ENCODE measurements at places on chromosomes 7 and 10.

DNA sequence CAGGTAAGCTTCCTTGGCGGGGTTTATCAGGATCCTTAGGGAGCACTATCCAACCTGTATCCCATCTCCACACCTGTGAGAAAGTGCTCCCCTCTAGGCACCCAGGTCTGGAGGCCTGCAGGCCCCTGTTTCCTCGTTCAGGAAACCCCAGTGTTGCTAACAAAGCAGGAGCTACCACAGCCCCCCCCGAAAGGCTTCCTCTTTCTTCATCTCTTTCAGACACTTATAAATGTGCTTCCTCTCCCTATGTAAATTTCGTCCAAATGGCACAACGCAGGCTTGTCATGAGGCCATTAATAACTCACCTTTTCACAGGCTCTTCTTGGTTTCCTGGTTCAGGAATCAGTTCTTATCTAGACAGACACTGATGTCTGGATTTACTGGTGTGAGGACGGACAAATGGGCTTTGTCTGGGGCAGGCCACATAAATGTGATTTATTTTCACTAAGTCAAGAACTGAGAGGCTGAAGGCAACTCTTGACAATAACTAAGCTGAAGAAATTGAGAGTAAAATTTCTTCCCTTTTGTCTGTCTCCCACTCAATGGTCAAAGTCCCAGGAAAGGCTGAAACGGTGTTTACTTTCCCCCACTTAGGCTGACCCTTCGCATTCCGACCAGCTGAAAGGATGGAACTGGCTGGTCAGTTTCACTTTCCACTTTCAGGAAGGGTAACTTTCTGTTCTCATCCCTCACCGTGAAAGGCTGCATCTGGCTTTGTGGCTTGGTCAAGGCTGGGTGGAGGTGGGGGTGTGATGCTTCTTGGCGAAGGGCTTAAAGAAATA is 46.8 kb downstream of the PIK3AP1 start:
- peak; percentile 36 for DNase-seq

GRCh38 chr7:347644-348479 is 57.9 kb downstream of the FOXL3 start:
- no peak for DNase-seq

GRCh38 chr7:100692578-100692961 is 1.5 kb downstream of the GIGYF1 start:
- no peak for DNase-seq

- DNase-seq = no peak
Observed at GRCh38 chr10:108904163-108904838, 1019.0 kb downstream of the XPNPEP1 start.

- DNase-seq = no peak
Observed at GRCh38 chr7:36260481-36260880, 107.4 kb downstream of the EEPD1 start.

- DNase-seq = no peak
Observed at GRCh38 chr10:23884670-23885069, 324.3 kb upstream of the KIAA1217 start.

- no peak for DNase-seq
Observed at GRCh38 chr10:48336978-48337599, 30.6 kb downstream of the MAPK8 start.

DNA sequence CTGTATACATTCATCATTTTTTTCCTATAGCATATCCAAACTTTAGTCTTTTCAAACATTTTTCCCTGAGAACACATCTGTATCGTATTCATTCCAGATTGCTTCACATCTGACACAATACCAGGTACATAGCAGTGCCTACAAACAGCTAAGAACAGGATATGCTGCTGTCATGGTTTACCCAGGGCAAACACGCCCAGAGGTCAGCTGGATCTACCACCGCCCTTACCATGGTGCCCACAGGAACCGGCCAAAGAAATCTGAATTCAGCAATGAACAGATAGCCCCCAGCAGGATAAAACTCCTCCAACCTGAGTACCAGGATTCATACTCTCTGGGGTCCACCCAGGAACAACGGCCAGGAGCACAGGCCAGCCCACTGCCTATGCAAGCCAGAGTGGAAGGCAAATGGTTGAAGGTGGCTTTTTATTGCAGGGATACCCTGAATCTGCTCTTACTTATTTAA is 43.0 kb downstream of the TNS3 start:
- no peak for DNase-seq

DNA sequence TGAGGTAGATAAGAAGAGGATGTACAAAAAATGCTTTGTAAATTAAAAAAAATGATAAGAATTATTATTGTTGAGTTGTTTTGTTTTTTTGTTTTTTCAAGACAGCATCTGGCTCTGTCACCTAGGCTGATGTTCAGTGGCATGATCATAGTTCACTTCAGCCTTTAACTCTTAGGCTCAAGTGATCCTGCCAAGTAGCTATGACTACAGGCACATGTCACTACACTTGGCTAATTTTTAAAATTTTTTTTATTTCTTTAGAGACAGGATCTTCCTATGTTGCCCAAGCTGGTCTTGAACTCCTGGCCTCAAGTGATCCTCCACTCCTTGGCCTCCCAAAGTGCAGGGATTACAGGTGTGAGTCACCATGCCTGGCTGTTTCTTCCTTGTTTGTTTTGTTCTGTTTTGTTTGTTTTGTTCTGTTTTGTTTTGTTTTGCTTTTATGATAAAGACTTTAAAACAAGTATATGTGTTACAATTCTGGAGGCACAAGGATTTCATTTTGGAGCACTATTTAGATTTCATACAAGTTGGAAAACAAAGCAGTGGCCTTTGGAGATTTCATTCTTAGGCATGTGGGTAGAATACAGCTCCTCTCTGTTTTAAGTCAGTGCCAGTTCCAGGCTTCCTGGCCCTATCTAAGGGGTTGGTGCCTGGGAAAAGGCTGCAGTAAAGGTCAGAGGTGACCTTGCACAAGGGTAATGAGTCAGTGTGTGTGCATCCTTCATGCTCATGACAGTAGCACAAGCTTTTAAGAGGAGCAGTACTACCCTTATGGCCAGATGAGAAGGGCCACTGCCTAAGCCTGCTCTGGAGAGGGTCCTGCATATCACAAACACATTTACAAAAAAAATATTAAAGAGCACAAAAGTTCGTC is 17.9 kb downstream of the FGFBP3 start:
- no peak for DNase-seq

GRCh38 chr7:76315364-76315763 is 12.9 kb downstream of the HSPB1 start:
- DNase-seq = no peak

GRCh38 chr7:128060018-128060417 is 28.8 kb upstream of the LRRC4 start:
- DNase-seq = peak; percentile 8

- DNase-seq = no peak
Observed at GRCh38 chr10:51340845-51341610, 266.7 kb downstream of the PRKG1 start.

DNA sequence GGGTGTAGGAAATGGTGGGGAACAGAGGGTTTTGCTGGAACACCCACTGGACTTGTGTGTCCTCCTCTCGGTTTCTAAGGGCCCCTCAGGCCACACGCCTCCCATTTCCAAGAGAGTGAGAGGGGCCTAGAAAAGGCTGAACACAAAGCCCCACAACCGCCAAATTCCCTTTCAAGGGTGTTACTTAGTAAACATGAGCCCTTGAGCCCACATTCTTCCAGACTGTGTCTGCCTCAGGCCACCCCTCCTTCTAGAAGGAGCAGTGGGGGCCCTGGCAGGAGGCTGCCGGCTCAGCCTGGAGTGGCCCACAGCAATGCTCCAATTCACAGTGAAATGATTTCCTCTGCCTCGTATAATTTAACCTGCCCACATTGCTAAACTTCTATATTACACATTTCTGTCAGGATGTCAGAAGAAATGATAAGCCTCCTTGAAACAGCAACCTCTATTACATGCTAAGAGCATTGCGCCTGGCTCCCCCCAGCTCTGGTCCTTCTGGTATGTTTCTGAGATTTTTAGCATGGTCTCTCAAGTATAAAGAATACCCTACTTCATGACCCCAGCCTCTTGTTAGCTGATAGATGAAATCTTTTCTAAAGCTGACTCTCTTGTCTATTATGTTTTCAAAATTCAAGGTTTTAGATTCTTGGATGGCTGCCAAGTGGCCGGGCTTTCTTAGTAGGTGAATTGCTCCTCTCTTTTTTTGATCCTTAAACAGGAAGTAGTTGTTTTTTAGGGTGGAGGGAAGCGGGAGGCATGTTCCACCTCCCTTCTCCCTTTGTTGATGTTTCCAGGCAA is 673.9 kb upstream of the GALNT17 start:
- DNase-seq = peak; percentile 35

DNA sequence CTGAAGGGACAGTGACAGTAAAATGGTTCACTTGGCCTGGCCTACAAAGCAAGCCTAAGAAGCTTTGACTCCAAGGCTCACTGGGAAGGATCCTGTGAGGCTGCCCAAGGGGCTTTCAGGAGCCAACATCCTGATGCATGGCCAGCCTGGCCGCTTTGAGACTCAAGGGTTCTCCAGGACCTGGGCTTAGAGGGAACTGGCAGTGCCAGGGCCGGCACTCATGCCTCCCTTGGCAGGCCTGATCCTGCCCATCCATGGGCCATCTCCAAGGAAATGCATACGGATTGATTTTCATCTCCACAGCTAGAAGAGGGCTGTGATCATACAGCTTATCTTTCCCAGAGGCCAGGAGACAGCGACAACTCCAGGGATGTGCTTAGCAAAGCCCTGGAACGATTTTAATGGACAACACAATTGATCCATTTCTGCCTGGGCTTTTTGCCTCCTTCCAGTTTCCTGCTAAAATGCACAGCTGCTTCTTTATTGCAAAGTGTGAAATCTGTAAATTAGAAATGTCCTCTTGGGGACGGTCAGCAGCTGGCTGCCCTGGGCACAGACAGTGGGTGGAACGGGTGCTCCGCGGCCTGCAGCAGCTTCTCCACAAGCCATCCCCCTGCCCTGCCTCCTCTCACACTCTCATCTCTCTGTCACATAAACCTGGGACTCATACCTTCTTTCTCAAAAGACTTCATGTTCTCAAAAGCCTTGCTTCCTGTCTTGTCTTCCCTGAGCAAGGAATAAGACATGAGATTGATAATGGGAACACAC is 288.5 kb downstream of the GRID1 start:
- DNase-seq = peak; percentile 2
